Stimulated activated CD4-positive, alpha-beta T cell treated with anti-CD3 and anti-CD28 coated beads, Interleukin-1b, Interleukin-23, amount 100 ng/mL, for 1 hour (primary cell): ENCODE measurements at places on chromosomes 13 and 19.

DNA sequence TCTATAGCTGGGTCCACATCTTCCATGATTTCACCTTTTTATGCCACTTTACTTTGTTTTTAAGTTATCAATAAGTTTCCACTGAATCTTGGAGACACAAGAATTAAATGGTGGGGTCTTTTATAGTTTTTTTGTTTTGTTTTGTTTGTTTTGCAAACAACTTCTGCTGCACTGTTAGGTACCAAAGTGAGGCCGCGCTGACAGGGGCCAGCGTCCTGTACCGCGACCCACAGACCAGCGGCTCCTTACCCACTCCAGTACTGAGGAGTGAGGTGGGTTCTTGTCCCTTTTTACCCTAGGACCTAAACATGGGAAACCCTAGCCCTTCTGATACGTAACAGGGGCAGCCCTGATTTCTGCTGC lies 75.8 kb upstream of the MCF2L start:
- no peak for DNase-seq

DNA sequence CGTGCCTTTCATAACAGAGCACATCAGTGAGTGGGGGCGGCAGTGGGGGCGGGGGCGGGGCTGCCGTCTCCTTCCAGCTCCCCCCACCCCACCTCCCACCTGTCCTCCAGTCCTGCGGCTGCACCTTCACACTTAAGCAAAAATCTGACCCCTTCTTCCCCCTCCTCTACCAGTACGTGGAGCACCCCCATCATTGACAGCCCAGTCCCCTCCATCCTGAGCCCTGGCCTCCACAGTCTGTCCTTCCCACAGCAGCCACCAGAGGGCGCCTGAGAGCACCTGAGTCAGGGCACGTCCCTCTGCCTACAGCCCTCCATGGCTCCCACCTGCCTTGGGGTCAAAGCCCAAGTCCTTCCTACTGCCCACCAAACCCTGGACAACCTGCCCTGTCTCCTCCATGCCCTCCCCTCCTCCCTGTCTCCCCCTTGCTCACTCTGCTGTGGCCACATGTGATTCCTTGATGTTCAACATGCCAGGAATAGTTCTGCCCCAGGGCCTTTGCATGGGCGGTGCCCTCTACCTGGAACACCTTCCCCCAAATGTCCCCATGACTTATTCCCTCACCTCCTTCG lies 4.0 kb downstream of the EBI3 start:
- peak; percentile 25 for DNase-seq

GRCh38 chr13:102484329-102484728 lies 82.5 kb upstream of the FGF14 start:
- no peak for DNase-seq

DNA sequence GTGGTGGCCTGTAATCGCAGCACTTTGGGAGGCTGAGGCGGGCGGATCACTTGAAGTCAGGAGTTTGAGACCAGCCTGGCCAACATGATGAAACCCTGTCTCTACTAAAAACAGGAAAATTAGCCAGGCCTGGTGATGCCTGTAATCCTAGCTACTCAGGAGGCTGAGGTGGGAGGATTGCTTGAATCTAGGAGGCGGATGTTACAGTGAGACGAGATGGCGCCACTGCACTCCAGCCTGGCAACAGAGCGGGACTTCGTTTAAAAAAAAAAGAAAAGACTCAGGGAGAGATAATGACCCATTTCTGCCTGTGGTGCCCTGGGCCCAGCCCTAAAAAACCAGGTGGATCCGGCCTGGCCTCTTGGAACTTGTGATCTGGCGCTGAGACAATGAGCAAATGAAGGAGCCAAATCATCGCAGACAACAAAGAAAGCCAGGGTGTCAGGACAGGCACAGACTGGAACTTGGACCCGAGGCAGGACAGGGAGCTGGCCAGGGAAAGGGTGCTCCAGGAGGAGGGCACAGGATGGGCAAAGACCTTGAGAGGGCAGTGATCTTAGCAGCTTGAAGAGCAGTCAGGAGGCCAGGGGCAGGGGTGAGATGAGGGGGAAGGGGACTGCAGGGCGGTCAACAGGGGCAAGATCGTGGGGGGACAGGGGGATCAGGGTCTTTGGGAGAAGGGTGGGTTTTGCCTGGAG lies 962 bp upstream of the JAK3 start:
- DNase-seq, result no peak

- DNase-seq, result no peak
These were observed 25.8 kb downstream of the ABCC4 start for GRCh38 chr13:95275322-95276036.

DNA sequence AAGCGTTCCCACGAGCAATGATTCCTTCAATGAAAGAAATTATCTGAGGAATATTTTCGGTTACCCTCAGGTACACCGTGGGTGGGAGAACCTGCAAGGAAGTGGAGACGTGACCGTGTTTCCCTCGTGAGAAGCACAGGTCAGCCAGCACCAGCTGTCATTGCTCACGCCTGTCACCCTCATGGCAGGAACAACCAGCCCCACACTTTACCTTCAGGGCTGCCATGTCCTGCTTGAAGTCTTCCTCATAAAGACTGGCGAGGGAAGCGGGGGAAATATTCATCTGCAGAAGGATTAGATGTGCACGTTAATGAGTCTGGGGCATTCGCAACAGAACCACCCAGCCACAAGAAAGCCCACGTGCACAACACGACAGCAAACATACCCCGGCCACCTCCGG lies 18.2 kb downstream of the CARS2 start:
- DNase-seq, result no peak

GRCh38 chr19:53537121-53537520 lies 824 bp upstream of the ZNF331 start:
- DNase-seq, result no peak

DNA sequence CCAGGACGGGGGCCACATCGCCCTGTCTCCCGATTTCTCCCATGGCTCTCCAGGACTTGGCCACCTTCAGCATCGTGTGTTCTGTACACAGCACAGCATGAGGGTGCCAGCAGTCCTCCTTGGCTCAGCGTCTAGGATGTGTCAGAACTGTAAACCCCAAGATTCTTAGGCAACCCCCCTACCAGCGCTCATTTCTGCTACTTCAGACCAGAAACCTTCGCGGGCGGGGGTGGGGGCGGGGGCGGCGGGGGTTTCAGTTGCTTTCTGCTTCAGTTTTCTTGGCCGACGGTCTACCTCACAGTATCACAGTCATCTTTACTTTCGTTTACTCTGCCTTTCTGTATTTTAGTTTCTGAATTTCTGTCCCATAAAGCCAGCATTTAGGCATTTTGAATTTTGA lies 82.4 kb downstream of the GGACT start:
- DNase-seq, result no peak

DNA sequence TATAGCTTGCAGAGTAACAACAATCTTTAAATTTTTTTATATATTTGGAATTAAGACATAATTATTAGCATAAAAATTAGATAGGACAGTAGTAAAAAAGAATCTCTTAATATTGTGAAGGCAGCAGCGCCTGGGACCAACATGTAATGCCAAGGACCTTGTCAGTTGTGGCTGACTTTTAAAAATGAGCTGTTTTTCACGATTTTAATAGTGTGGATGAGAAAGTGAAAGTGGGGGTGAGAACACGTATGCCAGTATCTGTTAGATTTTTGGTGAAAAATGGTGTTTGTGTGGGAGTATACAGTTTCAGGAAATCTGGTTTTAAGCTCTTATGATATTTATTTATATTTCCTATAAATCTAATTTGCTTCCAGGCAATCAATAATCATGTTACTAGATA lies 125.2 kb downstream of the LMO7 start:
- no peak for DNase-seq

DNA sequence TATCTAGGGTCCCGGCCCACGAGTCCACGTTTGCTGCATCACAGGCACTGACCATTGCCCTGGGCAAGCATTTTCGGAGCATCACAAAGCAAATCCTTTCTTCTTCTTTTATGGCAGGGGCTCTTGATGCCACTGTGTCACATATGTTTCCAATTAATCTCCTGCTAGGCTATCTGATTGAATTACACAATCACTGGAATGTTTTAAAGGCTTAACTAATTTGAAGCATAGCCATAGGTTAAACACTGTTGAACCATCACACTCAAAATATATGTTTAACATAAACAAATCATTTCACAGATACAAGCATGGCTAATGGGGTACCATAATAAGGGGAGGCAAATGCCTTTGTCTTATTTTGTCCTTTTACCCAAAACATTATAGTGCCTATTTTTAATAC lies 338.3 kb downstream of the POU4F1 start:
- DNase-seq, result no peak

GRCh38 chr19:58001895-58002369 lies 688 bp downstream of the ZNF606 start:
- no peak for DNase-seq

DNA sequence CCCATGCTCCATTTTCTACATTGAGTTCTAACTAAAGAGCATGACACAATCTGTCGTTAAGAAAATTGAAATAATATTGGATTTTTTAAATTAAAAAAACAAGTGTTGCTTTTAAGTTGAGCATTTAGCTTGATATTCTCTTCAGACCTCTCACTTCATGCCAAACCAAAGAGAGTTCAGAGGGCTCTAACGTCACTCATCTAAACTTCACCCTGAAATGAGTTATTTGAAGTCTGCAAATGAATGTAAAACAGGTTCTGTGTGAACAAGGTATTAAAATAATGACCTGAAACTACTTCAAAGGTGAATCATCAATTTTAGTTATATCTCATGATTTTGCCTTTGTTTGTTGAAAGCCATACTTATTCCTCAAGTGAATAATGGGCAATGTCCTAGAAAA lies 61.8 kb downstream of the MRPL57 start:
- no peak for DNase-seq
